Esophagus mucosa (tissue), 1 donor: ENCODE measurements at places on chromosomes 16 and 17. TPM values are rescaled to one million over a fixed set of nuclear protein-coding genes. Genes with fewer than 3 reads are reported as not detected.
A peak's percentile ranks its signal among the peaks of the same experiment; 100 is the strongest.

HOXB4 gene
- 2.4 TPM for total RNA-seq

CES4A gene
- 6.0 TPM for total RNA-seq

GRCh38 chr16:50708373-50709060 is 15.1 kb downstream of the NOD2 start:
- no peak for ATAC-seq

DNA sequence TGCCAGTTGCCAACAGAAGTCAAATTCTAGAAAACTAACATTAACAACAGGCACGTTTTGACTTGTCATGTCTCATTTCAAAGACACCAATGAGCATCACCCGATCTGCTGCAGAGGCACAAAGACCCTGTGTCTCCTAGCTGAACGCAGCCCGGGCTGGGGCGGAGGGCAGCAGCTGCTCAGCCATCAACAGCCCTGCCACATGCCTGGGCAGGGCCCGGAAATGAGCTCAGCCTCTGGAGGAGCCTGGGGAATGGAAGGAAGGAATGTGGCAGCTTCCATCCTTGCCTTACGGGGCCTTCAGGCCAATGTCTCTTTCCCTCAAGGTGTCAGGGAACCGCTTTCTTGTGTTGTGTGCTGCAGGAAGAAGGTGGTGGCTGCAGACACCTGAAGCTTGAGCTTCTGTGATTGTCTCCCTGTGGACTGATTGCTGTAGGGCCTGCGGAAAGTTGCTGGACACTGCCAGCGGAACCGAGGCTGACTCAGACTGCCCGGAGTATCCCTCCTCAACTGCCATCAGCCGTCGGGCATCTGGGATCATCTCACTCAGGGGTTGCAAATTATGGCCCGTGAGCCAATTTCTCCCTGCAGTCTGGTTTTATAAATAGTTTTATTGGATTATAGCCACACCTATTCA is 7.3 kb downstream of the CDH13 start:
- ATAC-seq: peak; percentile 36

DNA sequence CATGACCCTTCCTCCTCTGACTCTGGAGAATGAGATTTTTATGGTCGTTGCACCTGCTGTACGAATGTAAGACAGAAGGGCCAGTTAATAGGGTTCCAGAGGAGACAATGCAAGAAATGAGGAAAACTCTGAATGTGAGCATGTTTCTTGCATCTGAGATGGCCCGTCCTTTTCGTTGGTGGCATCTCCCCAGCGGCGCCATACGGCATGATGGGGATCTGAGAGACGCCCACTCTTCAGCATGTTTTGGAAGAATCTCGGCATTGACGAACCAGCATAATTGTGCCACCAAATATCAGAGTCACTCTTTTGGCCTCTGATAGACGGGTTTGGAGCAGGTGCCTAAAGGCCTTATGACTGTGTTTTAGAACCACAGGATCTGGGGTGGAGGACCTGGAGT is 126.5 kb upstream of the RCVRN start:
- no peak for ATAC-seq

DNA sequence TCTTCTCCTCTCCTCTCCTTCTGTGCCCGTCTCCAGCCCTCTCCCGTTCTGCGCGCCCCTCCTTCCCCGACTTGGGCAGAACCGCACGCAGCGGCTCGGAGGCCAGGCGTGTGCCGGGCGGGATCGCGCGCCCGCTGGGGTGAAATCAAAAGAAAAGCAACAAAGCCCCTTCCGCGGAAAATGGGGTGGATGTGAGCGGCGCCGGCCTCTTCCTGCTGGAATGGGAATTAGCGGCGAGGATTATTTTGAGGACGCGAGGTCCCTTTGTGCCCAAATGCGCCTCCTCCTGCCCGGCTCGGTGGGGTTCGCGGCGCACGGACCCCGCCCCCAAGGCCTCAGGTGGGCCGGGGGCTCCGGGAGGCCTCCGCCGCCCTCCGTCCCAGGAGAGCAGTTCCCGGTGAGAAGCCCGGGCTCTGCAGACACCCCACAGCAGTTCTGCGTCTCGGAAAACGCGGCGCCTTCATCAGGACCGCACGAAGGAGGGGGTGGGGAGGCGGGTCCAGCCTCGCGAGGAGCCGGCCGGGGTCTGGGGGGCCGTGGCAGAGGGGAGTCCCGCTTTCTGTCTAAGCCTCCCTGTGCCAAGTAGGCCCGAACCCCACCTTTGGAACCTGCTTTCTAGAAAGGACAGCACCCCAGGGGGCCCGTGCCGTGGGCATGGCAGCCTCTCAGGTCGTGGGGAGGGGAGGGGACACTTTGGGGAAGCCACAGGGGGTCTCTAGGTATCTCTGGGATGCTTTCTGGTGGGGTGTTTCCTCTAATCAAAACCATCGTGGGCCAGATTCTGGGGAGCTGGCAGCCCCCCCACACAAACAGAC is 91.0 kb upstream of the CBX4 start:
- no peak for ATAC-seq

GRCh38 chr16:87368029-87368770 is 15.4 kb downstream of the FBXO31 start:
- no peak for ATAC-seq

- ATAC-seq: peak; percentile 76
These were observed 18.5 kb upstream of the NAGLU start for GRCh38 chr17:42517516-42517915.
